ENCODE measurements at places on chromosomes 1 and 21. TPM values are rescaled to one million over a fixed set of nuclear protein-coding genes. Genes with fewer than 3 reads are reported as not detected.

Gene FUCA1
- total RNA-seq, result 4.6 TPM

Gene TMEM82
- total RNA-seq, result not detected

Gene TMEM51
- total RNA-seq, result not detected

Gene OR2T2
- not detected for total RNA-seq

Gene S100A14
- not detected for total RNA-seq

GRCh38 chr1:163076981-163077761 is 8.0 kb downstream of the RGS4 start:
- DNase-seq, result no peak

- no peak for DNase-seq
These were observed 4.1 kb upstream of the PCP4 start for GRCh38 chr21:39863111-39863510.

- no peak for DNase-seq
These were observed 34.8 kb downstream of the WDR4 start for GRCh38 chr21:42844411-42845113.

DNA sequence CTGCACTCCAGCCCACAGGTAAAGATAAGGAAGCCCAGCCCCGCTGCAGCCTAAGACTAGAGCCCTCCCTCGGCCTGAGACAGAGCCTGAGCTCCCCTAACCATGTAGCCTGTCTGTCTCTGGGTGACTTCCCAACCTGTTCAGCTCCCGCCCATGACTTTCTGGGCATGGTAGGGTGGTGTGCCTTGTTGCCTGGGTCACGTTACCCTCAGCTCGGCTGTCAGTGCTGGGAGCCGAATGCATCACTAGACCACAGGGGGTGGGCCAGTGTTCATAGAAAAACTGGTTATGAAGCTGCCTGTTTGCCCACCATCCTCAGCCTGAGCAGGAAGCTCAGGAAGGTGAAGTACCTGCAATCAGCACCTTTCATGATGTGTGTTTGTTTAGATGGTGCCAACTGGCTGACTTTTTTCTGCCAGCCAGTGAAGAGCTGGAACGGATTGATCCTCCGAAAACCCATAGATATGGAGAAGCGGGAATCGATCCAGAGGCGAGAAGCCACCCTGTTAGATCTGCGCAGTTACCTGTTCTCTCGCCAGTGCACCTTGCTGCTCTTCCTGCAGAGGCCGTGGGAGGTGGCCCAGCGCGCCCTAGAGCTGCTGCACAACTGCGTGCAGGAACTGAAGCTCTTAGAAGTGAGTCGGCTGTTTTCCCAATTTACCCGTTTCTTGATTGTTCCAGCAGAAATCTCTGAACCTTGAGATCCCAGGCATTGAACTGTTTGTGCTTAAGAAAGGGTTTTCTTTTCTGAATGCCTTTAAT is 43.9 kb upstream of the PWP2 start:
- DNase-seq, result peak; percentile 20

- no peak for DNase-seq
These were observed 61.9 kb upstream of the ATP1A1 start for GRCh38 chr1:116311193-116311592.

DNA sequence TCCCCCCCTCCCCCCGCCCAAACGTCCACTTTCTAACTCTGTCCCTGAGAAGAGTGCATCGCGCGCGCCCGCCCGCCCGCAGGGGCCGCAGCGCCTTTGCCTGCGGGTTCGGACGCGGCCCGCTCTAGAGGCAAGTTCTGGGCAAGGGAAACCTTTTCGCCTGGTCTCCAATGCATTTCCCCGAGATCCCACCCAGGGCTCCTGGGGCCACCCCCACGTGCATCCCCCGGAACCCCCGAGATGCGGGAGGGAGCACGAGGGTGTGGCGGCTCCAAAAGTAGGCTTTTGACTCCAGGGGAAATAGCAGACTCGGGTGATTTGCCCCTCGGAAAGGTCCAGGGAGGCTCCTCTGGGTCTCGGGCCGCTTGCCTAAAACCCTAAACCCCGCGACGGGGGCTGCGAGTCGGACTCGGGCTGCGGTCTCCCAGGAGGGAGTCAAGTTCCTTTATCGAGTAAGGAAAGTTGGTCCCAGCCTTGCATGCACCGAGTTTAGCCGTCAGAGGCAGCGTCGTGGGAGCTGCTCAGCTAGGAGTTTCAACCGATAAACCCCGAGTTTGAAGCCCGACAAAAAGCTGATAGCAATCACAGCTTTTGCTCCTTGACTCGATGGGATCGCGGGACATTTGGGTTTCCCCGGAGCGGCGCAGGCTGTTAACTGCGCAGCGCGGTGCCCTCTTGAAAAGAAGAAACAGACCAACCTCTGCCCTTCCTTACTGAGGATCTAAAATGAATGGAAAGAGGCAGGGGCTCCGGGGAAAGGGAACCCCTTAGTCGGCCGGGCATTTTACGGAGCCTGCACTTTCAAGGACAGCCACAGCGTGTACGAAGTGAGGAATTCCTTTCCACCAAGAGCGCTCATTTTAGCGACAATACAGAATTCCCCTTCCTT is 158.1 kb downstream of the RUNX1 start:
- no peak for DNase-seq

- no peak for DNase-seq
These were observed 1.5 kb upstream of the PALMD start for GRCh38 chr1:99644279-99645004.

- no peak for DNase-seq
These were observed 36.4 kb downstream of the IGFN1 start for GRCh38 chr1:201226859-201227488.

DNA sequence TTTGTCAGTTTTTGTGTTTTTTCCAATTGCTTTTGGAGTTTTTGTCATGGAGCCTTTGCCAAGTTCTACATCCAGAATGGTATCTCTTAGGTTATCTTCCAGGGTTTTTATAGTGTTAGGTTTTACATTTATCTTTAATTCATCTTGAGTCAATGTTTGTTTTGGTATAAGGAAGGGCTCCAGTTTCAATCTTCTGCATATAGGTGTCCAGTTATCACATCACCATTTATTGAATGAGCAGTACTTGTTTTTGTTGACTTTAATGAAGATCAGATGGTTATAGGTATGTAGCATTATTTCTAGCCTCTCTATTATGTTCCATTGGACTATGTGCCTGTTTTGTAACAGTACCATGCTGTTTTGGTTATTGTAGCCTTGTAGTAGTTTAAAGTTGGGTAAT is 1233.1 kb downstream of the PLA2G4A start:
- DNase-seq, result no peak

DNA sequence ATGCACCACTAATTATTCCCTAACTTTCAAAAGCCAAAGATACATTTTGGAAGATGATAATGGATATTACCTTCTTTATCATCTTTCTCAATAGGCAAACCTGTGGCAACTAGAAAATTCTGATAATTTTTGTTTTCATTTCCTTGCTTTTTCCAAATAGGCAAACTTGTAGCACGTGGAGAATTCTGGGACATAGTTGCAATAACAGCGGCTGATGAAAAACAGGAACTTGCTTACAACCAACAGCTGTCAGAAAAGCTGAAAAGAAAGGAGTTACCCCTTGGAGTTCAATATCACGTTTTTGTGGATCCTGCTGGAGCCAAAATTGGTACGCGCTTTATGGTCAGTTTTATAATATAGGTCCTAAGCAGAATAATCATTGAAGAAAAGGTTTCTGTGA is 1.5 kb downstream of the FPGT start:
- no peak for DNase-seq

DNA sequence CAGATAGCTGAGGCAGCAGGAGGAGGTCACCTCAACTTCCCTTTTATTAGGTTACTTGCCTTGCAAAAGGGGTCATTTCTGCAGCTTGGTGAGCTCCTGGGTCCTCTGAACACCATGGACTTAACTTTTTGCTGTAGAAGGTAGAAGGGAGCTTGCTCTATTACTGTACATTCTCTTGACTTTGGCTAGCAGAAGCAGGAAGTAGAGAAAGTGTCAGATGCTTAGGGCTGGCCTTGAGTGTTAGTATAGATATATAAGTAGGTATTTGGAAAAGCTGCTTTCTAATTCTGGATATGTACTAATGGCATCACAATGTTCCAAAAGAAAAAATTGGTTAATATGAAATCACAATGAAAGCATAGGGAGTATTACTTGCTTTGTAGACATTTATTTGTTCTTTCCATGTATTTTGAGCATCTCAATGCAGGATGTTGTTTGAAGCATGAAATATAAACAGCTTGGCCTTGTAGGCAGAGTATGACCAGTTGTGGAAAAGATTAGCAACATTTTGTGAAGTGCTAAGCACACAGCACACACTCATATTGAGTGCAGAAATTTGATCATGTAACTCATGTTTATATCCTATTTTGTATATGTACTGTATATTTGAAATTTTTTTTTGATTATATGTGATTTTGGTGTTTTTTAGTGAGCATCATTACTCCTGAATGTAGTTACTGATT is 108.8 kb downstream of the DYRK1A start:
- DNase-seq, result no peak

DNA sequence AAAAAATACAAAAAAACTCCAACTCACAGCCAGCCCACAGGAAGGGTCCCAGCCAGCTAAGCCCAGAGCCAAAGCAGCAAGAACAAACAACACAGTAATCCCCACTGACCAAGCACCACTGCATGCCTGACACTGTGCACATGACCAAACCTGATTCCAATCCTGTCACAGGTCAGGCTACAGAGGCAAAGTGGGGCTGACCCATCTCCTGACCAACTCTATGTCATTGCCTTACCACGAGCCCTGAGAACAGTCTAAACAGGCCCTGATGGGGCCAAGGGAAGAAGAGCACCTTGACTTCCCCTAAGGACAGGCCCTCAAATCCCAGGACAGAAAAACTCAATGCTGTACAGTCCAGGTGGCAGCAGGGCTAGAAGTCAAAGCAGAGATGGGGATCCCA is 2.4 kb downstream of the LSS start:
- DNase-seq, result no peak

- DNase-seq, result peak; percentile 85
These were observed 49.1 kb upstream of the IFNLR1 start for GRCh38 chr1:24235921-24236788.

- DNase-seq, result no peak
These were observed 13.7 kb downstream of the SLC45A3 start for GRCh38 chr1:205666372-205667166.

DNA sequence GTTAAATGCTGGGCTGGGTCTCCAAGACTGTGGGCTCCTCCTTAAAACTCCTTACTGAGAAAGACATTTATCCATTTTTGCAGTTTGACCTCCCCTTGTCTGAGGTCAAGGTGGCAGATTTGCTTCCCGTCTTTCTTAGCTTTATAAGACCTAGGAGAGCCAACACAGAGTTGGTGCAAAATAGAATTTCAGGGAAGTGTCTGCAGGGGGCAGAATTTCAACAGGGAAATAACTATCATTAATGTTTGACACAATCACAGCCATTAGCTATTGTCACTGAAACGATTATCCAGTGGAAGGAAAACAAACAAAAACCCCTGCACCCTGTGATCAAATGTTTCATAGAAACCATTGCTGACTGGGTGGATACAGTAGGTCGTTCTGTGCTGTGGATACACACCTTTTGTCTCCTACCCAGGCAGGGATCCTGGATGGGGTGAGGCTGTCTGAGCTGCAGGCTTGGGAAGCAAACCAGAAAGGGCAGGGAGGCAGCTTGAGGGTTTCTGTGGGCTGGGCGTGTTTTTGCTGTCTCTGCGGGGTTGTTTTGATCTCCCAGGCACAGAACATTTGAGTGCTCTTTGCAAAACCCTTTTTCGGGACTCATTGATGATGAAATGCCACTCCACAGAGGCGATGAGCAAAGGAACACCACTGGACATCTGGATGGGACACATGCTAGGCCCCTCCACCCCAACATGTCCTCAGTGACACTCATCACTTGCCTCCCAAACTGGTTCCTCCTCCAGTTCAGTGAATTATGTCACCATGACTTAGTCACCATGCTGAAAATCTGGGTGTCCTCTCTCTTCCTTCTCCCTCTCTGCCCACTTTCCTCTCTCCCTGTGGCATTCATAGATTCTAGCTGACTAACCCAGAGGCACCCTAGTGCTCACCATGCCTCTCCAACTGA is 94.2 kb upstream of the SERBP1 start:
- no peak for DNase-seq

DNA sequence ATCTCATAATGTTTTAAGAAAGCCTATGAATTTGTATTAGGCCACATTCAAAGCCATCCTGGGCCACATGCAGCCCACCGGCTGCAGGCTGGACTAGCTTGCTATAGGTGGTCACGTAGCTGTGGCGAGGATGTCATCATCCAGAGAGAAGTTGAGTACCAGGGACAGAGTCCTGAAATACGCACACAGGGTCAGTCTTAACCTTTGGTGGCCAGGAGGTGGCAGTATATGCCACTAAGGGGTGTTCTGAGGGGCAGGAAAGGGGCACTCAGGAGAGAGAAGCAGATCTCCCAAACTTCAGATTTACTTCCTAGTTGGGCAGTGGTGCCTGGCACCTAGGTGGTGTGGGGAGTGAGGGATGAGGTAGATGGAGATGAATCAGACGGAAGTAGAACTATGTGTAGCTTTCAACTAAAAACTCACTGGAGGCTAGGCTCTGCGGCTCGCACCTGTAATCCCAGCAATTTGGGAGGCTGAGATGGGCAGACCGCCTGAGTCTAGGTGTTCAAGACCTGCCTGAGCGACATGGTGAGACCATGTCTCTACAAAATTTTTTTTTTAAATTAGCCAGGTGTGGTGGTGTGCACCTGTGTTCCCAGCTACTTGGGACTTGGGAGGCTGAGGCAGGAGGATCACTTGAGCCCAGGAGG is 16.3 kb upstream of the CDK18 start:
- peak; percentile 67 for DNase-seq

GRCh38 chr1:19651141-19651737 is 7.1 kb downstream of the NBL1 start:
- peak; percentile 68 for DNase-seq

GRCh38 chr1:154954541-154954940 is 1.4 kb downstream of the PBXIP1 start:
- DNase-seq, result no peak

DNA sequence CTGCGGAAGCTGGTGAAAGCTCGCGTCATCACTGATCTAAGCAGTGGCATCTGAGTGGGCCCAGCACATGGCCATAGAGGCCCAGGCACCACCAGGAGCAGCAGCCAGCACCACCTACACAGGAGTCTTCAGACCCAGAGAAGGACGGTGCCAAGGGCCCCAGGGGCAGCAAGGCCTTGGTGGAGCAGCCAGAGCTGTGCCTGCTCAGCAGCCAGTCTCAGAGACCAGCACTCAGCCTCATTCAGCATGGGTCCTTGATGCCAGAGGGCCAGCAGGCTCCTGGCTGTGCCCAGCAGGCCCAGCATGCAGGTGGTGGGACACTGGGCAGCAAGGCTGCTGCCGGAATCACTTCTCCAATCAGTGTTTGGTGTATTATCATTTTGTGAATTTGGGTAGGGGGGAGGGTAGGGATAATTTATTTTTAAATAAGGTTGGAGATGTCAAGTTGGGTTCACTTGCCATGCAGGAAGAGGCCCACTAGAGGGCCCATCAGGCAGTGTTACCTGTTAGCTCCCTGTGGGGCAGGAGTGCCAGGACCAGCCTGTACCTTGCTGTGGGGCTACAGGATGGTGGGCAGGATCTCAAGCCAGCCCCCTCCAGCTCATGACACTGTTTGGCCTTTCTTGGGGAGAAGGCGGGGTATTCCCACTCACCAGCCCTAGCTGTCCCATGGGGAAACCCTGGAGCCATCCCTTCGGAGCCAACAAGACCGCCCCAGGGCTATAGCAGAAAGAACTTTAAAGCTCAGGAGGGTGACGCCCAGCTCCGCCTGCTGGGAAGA is 3.2 kb upstream of the ARTN start:
- peak; percentile 49 for DNase-seq
